ENCODE measurements at places on chromosomes 16 and 17.

DNA sequence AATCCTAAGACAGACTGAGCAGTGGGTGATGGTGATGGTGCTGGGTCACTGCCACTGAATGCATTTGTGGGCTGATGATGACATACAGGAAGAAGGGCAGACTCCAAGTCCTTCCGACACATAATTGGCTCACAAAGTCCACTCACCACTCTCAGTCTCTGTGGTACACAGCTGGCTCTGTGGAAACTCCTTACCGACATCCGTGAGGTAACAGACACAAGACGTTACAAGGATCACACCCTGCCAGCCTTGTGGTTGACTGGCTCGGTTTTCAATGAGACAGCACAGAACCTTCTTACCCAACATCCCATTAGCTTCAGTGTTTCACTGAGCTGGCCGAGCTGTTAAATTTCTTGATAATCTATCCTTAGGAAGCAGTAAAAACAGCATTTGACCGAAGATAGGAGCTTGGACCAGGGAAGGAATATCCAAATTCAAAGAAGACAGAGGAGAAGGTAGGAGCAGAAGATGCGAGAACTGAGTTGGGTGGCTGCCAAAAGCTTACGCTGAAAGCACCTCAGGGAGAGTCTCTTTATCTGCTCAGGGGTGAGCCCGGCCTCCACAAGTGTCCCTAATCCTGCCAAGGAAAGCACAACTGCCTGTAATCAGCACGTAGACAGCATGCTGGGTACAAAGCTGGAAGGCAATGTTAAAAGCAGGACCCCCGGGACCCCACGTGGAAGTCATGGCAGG, 5.5 kb upstream of the MXRA7 start:
- DNase-seq: no peak

DNA sequence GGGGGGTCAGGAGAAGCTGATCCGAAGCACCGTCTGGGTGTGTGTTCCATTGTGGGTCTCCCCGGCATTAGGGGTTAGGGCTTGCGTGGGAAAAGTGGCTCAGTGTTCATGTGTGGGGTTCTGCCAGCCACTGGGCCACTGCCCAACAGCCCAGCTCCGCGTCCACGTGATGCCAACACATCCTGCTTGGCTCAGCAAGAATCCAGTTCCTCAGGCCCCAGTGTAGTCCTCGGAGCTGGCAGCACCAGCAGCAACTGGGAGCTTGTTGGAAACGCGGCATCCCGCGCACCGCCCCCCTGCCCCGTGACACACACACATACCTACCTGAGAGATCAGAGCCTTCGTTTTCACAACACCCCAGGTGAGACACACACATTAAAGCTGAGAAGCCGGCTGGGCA, 18.9 kb downstream of the LGALS9 start:
- DNase-seq: no peak

- no peak for DNase-seq
Measured at GRCh38 chr17:77405867-77406732, 265.3 kb downstream of the SEC14L1 start.

DNA sequence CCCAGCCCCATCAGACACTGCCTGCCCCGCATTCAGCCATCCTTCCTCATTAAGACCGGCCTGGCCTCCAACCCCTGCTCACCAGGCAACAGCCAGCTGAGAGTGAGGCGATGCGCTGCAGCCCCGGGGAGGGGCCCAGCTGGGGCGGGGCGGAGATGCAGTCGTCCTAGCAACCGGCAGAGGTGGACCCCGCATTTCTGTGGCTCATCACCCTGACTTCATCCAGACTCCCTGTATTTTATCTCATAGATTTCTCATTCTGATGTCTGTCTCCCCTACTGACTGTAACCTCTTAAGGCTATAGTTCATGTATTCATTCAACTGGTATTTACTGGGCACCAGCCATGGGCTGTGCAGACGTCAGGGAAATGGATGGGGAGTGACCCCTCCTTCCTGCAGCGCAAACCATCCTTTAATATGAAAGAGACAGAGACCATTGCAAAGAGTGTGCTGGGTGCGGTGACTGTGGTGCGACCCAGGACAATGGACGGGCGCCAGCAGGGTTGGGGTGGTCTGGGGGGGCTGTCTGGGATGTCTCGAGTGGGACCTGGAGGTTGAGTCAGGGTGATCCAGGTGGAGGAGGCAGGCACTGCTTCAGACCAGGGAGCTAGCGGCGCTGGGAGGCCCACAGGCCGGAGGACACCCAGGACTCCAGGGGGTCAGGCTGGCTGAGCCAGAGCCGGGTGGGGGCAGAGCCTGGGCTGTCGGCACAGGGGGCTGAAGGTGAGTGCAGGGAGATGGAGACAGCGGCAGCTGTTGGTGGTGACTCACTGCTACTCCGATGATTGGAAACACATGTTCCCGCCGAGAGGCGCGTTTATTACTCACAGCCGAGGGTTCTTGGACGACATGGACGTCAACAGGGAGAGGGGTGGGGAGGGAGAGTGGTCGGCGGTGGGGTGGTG, 10.5 kb upstream of the TIMP2 start:
- no peak for DNase-seq
